ENCODE measurements at places on chromosomes 3 and 15.

- no peak for DNase-seq
These were observed 346.8 kb downstream of the CNTN3 start for GRCh38 chr3:74267588-74268184.

DNA sequence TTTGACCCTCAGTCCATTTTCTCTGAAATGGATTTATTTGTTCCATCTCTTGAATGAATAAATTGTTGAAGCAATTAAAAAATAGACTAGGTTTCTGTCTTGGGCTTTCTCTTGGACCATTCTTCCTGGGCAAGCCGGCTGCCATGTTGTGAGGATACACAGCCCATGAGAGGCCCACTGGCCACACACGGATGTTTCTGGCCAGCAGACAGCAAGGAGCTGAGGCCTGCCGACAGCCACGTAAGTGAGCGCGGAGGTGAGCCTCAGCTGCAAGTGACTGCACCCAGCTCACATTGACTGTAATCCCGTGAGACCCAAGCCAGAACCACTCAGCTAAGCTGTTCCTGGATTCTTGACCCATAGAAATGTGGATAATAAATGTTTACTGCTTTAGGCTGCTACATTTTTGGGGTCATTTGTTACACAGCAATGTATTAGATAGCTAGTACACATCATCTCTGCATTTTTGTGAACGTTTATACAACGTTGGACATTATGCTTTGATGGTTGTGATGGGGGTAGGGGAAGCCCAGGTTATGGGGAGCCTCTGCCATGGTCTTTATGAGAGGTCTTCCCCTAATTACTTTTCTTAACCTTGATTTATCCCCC lies 22.8 kb downstream of the IDH3A start:
- DNase-seq, result no peak

DNA sequence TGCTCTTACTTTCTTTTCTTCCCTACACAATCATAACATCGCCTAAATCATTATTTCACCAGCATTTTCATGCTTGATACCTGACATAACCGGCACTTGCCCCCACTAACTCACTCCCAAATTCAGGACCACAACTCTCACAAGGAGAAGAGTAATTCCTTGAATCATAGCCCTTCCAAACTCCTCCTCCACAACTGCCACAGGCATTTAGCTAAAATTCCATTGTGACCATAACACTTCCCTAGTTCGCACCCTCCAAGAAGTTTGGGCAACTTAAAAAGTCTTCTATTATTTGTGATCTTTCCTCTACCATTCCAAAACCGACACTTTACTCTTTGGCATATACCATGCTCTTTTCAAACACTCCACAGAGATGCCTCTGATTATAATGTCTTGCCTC lies 59.4 kb upstream of the XRN1 start:
- DNase-seq, result no peak

GRCh38 chr3:184275961-184276910 lies at the start of gene ECE2:
TSS of gene ECE2 (plus strand) at chr3:184276022. CDS start at chr3:184276154, 132 bp downstream.
- no peak for DNase-seq

DNA sequence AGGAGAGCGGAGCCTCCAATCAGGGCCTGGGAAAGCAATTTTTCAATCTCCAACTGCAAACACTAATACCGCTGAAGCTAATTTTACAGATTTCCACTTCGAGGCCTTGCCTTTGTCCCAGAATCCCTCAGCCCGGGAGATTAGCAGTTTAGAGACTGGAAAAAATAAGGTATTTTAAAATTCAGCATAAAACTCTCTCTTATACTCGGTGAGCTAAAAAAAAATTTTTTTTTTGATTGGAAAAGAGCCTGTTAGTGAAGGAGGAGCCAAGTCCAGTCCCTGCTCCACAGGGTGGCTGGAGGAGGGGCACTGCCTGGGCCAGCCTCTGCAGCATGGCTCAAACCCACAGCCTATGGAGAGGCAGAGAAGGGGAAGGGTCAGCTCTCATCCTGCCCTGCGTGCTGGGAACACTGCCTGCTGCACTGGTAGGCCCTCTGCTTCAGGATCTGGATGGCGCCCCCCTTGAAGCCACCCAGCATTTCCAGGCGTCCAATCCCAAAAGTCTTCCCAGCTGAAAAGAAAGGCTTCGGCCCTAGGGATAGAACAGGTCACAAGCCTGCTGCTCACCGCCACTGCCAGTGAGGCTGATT lies 48.9 kb downstream of the CACNA2D2 start:
- DNase-seq, result no peak

DNA sequence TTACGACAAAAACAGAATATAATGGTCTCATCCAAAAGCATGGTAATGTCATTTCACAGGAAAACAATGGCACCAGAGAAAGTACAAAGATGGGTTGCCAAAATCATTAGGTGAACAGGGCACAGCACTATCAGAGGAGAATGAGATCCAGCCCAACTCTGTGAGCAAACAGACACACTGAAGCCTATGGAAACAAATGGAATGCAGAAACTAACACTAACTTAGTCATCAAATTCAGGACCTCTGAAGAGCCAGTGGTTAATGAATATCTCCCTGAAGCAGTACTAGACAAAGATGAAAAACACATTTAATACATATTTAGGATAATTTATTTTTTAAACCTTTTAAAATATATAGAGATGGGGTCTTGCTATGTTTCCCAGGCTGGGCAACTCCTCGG lies 14.6 kb upstream of the RPS17 start:
- no peak for DNase-seq

GRCh38 chr3:18902081-18902793 lies 246.1 kb upstream of the KCNH8 start:
- DNase-seq, result no peak

GRCh38 chr3:32216172-32216783 lies 22.2 kb upstream of the CMTM8 start:
- no peak for DNase-seq

DNA sequence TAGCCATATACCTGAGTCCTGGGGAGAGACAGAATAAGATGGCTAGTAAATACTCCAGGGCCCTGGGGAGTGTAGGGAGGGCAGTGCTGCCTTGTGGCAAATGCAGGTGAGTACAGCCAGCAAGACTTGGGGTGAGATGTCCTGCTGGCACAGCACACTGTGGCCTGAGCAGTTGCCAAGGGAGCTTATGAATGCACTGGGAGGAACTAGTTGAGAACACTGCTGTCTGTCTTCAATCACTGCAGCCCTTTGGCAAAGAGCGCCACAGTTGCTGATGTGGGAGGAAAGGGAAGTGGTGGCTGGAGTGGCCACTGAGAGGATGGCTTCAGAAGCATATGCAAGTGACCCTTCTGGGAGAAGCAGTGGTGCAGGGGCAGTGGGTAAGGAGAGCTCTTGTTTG lies 264.6 kb downstream of the RORA start:
- DNase-seq, result no peak

- DNase-seq, result no peak
These were observed 17.0 kb upstream of the ARID3B start for GRCh38 chr15:74523982-74524381.

- DNase-seq, result no peak
These were observed 5.7 kb downstream of the SMAD3 start for GRCh38 chr15:67070892-67071664.

DNA sequence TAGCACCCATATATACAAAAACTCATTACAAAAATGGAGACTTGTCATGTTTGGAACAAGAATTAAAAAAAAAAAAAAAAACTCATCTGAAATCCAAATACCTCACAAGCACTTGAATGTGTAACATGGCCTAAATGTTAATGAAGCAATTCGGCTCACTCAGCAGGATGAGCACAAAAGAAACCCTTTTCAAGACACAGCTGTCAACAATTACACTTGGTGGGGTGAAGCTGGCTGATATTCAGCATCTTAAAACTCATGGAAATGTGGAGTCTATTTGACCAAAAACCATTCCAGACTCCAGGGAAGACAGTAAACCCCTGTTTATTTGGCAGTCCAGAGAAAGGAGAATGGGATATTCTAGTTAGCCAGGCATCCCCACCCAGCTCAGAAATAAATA lies 205.4 kb upstream of the TSC22D2 start:
- DNase-seq, result no peak

GRCh38 chr3:187765342-187765741 lies 20.1 kb upstream of the BCL6 start:
- DNase-seq, result no peak

DNA sequence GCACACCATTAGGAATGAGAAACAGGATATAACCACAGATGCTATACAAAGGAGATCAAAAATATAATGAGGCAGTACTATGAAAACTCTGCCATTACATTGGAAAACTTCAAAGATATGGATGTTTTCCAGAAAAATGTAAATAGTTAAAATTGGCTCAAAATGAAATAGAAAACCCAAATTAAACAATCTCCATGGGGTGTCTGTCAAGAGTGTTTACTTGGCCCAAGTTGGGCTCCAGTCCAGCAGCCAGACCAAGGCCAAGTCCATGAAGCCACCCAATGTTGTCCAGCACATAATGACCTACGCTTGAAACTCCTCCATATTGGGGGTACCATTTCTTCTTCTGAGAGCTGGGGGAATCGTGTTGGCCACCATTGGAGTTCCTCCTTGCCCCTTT lies 37.1 kb downstream of the CTXND1 start:
- no peak for DNase-seq

GRCh38 chr3:150345021-150345538 lies 63.0 kb upstream of the TSC22D2 start:
- no peak for DNase-seq

GRCh38 chr15:74541494-74542165 lies 610 bp downstream of the ARID3B start:
- DNase-seq, result peak; percentile 65

GRCh38 chr3:175260145-175260794 lies 401.1 kb downstream of the NAALADL2 start:
- DNase-seq, result no peak

DNA sequence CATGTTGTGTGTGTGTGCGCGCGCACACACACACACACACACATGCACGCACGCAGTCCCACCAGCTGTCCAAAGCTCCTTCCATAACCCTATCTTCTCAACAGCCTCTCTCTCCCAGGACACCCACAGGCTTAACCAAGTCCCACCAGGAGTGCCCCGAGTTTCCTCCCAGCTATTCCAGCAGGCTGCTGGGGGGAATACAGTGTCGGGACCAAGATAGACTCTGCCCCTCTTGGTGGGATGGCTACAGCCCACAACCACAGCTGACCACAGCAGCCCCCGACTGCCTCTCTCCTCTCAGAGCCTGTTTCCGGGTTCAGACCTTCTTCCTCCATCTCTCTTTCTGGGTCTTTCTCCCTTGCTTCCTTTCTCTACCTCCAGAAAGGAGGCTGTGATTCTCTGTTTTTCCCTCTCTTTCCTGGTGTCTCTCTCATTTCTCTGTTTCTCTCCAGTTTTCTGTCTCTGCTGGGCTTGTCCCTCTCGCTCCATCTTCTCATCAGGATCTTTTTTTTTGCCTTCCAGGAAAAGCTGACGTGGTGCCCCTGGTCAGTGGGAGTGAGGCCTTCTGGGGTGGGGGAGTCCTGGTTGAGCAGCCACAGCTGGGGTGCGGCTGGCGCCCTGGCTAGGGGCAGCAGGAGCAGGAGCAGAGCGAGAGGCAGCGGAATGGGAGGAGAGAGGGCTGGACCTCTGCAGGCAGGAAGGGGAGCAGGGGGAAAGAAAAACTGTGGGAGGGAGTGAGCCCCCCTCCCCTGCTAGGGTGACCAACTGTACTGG lies 3.3 kb upstream of the ISLR start:
- no peak for DNase-seq

DNA sequence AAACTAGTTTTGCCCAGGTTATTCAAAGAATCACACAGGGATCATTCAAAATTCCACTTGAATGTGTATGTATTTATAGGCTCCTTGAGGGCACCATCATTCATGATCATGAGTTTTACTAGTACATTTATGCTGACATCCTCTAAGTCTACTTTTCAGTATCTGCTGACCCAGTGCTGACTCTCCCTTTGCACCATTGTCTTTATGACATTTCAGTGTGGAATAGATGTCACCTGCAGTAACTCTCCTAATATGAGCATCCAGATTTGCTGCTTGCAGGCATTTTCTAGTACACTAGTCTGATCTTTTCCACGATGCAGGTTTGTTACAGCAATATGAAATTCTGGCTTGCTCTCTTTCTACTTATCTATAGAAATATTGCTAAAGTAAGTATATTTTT lies 1603.5 kb downstream of the SI start:
- no peak for DNase-seq

DNA sequence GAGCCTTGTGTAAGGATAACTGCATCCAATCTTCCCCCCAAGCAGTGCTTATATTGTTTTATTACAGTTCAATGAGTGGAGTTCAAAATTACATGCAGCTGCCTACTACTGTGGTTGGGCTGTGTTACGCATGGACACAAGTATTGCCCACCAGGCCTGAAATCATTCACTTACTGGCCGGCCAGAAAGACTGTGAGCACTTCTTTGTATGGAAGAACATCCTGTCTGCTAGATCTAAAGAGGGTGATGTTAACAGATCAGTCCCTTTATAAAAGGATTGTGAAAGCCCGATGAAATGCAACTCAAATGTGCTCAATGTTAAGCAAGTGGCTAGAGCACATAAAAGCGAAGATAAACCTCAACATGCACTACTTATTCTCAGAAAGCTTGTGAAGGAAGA lies 132.5 kb downstream of the FOXP1 start:
- no peak for DNase-seq

- DNase-seq, result no peak
These were observed 73.4 kb downstream of the CCK start for GRCh38 chr3:42192334-42193200.

GRCh38 chr15:40010686-40011085 lies 28.3 kb downstream of the SRP14 start:
- no peak for DNase-seq

DNA sequence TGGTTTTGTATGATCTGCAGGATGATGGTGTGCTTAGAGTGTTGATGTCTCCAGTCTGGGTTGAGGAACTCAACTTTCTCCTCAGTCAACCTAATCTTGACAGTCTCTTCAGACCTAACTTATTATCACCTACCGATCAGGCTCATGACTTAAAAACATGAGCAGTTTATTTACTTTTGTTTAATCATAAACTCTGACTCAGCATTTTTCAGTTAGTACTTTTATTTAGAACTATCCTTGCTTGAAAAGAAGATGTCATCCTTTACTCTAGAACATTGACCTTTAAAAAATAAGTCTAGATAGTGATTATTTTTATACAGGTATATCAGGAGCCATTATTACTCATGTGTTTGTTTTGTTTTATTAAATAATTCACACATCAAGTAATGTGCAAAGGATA lies 414.8 kb downstream of the AGBL1 start:
- DNase-seq, result no peak

GRCh38 chr15:67134067-67134838 lies 68.9 kb downstream of the SMAD3 start:
- peak; percentile 31 for DNase-seq

DNA sequence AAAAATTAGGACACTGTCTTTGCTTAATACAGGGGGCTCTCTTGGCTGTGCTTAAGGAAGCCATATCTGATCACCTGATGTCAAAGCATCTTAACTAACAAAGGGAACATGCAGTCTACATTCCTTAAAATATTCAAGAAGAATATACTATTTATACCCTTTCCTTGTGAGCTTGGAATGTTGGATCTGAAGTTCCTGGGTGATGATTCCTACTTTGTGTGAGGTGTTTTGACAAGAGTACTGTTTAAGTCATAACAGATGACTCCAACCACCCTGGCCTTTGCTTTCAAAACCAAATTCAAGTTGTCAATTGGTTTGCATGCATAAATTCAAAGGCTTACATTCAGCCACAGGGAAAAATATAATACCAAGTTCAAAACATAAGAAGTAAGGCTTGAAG lies 862.7 kb upstream of the SEMA6D start:
- DNase-seq, result no peak

Data from activated T-cell treated with anti-CD3 and anti-CD28 coated beads for 48 hours (primary cell).